Common myeloid progenitor, CD34-positive (primary cell): ENCODE measurements at places on chromosomes 4 and X.
A peak's percentile ranks its signal among the peaks of the same experiment; 100 is the strongest.

DNA sequence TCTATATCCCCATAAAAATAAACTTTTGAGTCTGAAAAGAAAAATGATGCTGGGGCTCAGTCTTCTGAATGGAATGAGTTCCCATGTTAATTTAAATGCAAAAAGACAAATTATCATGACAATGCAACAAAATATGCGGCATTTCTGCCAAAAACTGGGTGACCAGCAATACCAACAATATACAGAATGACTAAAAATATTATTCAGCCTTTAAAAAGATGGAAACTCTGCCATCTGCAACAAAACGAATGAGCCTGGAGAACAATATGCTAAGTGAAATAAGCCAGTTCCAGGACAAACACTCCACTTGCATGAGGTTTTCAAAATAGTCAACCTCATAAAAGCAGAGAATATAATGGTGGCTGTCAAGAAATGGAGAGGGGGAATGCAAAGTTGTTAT, 558.5 kb downstream of the IL15 start:
- DNase-seq: no peak

DNA sequence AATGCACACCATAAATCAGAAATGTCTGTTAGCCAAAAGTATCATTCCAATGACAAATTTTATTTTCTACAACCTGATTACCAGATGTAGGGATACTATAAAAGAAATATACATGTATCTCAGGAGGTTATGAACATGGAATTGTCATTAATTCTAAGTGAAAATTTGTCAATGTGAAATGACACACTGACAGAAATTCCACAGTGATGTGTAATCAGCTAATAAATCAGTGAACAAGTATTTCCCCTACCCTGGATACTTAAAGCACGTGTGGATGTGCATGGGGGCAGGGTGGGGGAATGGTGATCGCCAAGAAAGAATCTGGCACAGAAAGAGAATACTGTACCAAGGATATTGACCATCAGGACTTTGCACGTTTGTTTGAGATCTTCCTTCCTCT, 123.6 kb downstream of the SH3RF1 start:
- no peak for DNase-seq

GRCh38 chr4:94650690-94651089, 107.1 kb upstream of the BMPR1B start:
- DNase-seq: no peak

DNA sequence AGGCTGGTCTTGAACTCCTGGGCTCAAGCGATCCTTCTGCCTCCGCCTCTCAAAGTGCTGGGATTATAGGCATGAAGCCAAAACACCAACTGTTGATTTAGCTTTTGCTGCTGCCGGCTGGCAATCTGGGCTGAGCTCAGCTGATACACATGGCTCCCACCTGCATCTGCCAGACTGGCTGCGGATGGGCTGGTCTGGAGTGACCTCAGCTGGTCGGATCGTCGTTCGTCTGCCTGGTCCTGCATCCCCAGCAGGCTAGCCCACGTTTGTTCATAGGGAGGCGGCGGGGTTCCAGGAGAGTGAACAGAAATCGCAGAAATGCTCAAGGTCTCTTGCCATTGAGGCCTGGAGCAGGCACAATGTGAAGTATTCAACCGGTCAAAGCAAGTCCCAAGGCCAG, 74.4 kb upstream of the DDX3X start:
- DNase-seq: no peak

DNA sequence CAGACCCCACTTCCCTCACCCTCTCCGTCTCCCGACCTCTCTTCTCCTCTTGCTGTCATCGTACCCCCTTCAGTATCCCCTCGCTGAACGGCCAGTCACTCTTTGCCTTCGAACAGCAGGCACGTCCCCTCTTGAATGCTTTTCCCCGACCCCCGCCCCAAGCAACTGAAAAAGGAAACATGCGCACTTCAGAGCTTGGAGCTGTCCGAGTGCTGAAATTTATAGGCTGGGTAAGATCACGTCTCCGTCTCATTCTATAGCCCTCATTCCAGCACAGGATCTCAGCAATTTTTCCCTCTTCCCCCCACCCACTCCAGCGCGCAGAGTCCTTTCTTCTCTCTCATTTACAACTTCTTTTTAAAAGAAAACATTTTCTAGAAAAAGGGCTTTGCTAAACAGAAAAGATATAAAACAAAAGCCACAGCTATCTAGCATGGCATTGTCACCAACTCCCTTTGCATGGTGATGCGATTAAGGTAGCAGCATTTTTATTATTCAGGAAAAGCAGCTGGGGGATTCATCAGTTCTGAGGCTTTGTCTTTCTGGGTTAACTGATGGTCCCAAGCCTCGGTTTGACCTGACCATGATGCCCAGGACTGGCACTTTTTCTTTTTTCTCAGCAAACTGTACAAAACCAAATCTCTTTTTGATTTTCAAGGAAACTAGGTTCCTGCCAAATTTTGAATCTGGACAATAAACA, at the start of gene GLRA2:
TSS of gene GLRA2 (plus strand) at position 247 of the 700 bp plus-strand sequence. CDS start 522 bp downstream, outside the sequence.
- DNase-seq: peak; percentile 53

DNA sequence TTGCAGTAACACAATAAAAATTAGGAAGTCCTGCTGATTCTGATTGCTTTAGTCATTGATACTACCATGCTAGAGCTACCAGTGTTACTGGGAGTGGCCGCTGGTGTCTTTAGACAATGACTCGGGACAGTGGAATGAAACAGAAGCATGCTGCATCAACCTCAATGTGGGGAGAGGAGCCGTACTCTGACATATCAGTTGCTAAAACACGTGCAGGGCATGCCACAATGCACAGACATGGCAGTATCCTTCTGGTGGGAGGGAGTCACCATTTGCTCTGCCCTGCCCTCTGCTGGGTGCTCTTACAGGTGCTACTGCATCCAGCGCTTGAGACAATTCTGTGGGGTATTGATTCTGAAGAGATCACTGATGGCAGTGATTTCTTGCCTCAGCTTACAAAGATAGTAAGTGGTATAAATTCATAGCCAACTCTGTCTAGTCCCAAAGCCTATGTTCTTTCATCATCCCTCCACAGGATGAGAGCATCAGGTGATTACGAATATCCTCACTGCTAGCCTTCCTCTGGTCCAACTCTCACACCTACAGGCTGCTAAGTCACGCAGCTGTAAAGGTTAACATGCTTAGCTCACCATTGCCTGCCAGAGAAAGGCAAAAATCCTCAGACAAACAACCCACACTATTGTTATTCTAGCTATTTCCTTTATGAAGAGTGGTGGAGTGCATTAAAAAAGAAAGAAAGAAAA, 43.7 kb downstream of the NSG1 start:
- DNase-seq: peak; percentile 30

GRCh38 chr4:84606645-84607044, 23.7 kb downstream of the CDS1 start:
- no peak for DNase-seq

DNA sequence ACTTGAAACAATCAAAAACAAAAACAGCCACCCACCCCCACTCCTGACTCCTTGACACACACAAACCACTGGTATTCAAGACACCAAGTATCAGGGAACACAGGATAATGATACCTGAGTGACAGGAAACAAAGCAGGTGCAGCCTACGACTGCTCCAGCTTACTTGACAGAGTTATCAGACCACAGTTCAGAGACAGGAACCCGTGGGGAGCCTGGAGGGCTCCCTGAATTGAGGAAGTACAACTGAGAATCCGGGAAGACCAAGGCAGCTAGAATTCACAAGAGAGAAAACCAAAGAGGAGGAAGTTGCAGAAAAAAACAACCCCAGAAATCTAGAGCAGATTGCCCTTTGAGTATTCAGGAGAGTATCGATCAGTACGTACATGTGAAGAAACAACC, 20.5 kb downstream of the COMMD8 start:
- peak; percentile 84 for DNase-seq

- no peak for DNase-seq
Observed at GRCh38 chrX:66672106-66672505, 33.2 kb upstream of the EDA2R start.

DNA sequence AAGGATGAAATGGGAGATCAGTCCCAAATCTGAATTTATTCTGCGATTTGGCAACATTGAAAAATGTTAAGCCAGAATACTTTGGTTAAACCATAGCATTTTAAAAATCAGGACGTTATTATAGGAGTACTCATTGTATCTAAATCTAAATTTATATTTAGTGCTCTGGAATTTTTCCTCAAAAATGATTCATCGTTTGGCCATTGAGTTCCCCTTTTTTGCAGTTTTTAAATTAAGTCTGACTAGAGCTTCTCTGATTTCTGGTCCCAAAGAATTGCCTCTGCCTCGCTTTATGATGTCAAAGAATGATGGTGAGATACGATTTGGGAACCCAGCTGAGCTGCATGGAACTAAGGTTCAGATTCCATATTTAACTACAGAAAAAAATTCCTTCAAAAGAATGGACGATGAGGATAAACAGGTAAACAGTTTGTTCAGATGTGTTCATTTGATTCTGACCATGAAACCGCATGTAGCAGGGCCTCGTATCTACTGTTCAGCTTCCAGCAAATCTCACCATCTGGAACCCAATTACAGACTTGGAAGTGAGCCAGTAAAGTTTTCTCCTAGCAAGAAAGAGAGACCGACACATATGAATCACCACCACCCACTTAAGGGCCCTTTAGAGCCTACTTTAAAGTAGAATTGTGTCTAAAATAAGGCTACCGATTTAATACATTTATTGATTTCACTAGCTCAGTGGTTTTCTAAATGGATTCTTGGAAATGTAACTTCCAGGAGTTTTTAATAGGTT, 75.6 kb downstream of the REPS2 start:
- DNase-seq: no peak

DNA sequence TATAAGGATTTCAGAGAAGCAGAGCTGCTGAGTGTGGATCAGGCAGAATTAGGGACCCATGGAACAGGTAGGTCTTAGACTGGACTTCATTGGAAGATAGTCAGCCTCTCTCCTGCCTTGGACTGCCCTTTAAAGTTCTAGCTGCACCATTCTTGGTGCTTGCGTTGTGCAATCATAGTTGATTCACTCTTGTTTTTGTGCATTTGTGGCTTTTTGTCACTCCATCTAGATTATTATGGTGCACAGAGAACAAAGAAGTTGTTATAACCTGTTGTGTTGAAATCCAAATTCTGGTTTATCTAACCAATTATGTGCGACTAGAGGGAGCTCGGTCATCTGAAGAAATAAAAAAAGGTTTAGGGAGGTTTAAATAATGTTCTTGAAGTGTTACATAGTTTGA, 59.3 kb downstream of the JADE1 start:
- no peak for DNase-seq

- no peak for DNase-seq
Observed at GRCh38 chr4:172953896-172954568, 214.6 kb upstream of the GALNT7 start.

DNA sequence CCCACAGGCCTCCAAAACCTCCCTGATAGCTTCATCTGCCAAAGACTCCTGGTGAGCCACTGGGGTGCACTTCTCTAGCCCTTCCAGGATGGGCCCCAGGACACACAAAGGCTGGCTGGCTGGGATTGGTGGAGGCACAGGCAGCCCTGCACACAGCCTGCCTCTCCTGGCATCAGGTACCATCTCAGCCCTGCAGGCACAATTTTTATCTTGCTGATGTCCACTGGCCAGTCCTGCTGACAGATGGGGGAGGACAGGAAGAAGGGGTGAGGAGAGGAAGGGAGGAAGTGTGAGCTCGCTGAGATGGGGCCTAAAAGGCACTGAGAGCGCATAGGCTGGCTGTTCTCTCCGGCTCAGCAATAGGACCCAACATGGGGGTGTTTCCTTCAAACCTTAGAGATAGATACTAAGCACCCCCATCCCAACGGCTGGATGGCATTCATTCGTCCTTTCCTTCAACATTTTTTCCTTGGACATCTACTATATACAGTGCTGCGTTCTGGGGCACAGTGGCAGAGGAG, 92.7 kb downstream of the PJA1 start:
- DNase-seq: no peak

- no peak for DNase-seq
Observed at GRCh38 chrX:155899366-155899765, 18.2 kb downstream of the VAMP7 start.

DNA sequence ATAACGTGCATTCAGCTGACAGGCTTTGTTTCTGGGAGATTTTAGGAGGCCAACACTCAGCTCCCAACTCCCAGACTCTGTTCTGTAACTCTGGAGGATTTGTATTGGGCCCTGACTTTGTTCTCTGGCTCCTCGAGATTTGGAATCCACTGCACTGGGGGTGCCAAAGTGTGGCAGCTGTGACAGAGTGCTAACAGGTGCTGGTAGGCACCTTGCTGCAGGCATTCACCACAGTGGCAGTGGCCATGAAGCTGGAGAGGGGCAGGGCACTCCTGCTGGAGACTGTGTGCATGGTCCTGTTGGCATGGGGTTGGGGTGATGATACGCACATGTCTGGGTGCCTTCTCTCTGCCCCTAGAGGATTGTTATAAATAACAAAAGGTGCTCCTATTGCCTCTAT, 1094.9 kb upstream of the SLIT2 start:
- DNase-seq: no peak

DNA sequence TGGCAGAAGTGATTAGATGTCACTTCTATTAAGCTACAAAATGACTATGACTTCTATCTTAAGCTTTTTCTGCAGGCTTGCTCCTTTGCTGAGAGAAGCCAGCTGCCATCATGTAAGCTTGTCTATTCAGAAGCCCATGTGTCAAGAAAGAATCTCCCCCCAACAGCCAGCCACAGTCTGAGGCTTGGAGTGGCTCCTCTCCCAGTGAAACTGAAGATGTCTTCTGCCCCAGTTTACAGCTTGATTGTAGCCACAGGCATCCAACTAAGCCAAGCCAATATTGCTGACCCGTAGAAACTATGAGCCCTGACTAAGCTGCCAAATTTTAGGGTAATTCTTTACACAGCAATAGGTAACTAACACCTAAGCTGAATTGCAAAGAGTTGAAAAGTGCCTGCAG, 26.7 kb upstream of the SLC10A7 start:
- DNase-seq: no peak

DNA sequence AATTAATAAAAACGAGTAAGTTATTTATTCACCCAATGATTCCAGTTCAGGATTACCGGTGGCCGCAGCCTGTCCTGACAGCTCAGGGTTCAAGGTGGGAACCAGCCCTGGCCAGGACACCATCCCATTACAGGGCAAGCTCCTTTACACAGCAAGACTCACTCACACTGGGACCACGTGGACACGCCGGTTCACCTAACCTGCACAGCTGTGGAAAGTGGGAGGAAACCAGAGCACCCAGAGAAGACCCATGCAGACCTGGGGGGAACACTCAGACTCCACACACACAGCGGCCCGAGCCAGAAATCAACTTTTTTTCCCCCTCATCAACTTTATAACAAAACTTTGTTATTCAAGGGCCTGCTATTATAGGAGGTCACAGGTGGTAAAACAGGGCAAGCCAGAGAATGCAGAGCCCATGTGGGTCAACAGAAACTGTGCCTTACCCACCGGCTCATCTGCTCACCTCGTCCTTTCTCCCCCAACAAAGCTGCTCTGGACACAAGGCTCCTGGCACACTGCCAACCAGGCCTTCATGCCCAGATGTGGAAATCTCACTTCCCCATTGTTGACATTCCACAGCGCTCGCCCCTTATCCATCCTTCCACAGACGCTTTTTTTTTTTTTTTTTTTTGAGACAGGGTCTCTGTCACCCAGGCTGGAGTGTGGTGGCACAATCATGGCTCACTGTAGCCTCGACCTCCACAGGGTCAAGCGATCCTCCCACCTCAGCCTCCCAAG, 8.0 kb upstream of the ODAPH start:
- DNase-seq: no peak

- no peak for DNase-seq
Observed at GRCh38 chr4:2882341-2882740, 38.7 kb downstream of the ADD1 start.

GRCh38 chrX:151743651-151744470, 9.3 kb downstream of the CNGA2 start:
- no peak for DNase-seq

GRCh38 chrX:130039847-130040246, 57.4 kb downstream of the BCORL1 start:
- no peak for DNase-seq

GRCh38 chrX:113594123-113594841, 753.7 kb upstream of the AMOT start:
- DNase-seq: no peak
